Activated CD8-positive, alpha-beta memory T cell treated with anti-CD3 and anti-CD28 coated beads, Interleukin-2, amount 50 U/mL, for 4 hours (primary cell): ENCODE measurements at places on chromosomes 4 and X.

- DNase-seq, result peak; percentile 74
Measured at GRCh38 chrX:1537031-1537715, at the start of gene P2RY8. P2RY8 (minus strand) TSS chrX:1537185; CDS start chrX:1466558, 70,627 bp downstream.

- peak; percentile 12 for DNase-seq
Measured at GRCh38 chr4:20773144-20773997, 73.1 kb downstream of the PACRGL start.

- no peak for DNase-seq
Measured at GRCh38 chr4:88219099-88219498, 60.7 kb upstream of the ABCG2 start.

DNA sequence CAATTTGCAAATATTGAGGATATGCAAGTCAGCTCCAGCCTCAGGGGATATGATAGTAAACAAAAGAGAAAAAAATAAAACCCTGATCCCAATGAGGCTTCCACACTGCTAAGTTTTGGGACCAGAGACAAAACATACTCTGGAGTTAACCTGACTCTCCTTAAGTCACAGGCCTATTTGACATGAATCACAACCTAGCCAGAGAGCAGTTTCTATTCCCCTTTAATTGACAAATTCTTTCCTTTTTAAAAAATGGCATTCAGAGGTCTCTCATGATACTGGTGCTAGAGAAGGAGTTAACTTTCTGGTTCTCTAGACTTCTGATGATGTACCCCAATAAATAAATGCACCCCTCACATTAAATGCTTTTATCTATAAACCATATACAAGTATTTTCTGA lies 8.8 kb downstream of the ACSL1 start:
- no peak for DNase-seq

GRCh38 chr4:15385515-15385914 lies 42.3 kb upstream of the C1QTNF7 start:
- DNase-seq, result no peak

DNA sequence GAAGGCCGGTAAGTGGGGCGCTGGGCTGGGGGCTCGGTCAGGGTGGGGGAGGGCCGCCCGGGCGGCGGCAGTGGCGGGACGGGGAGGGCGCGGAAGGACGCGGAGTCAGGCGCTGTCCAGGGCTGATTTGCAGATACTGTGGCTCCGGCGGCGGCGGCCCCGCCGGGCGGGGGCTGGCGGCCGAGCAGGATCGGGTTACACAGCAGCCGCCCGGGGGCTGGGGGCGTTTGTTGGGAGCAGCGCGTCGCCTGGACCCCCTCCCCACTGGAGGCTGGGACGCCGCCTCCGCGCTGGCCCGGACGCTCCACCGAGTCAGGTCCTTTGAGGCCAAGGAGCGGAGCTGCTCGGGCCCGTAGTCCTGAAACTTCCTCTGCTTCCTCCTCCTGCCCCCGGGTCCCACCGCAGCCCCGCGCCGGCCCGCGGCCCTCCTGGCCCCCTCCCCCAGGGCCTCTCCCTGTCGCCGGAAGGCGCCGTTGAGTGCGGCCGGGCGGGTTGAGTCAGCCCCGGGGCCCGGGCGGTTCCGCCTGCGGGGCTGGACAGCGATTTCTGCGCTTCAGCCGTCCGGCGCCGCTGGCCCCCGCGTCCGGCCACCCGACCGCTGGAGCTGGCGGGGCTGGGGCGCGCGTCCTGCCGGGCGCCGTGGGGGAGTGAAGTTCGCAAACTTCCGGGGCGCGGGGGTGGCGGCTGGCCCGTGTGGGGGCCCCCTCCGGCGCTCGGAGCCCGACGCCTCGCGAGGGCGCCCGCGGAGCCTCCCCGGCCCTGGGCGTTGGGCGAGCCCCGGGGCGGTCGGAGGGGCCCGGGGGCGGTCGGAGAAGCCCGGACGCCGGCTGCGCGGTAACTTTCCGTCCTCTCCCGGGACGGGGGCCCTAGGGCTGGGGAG lies 746 bp downstream of the REST start:
- peak; percentile 74 for DNase-seq

GRCh38 chrX:107711521-107712181 lies 63.9 kb downstream of the TSC22D3 start:
- no peak for DNase-seq

DNA sequence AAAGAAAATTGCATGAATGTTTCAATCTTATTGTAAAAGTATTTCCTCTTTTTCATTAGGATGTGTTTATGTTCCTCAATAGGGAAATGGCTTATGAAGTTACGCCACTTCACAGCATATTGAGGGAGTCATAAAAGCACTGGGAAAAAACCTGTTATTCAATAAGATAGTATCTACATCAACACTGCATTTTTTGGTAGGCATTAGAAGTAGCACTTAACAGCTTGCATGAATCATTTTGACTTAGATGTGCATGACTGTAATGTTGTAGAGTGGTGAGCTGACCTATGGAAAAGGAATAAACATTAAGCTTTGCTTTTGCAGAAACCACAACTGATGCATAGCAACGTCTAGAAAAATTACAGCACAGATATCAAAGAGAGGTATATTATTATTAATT lies 111.2 kb upstream of the GRXCR1 start:
- DNase-seq, result no peak

DNA sequence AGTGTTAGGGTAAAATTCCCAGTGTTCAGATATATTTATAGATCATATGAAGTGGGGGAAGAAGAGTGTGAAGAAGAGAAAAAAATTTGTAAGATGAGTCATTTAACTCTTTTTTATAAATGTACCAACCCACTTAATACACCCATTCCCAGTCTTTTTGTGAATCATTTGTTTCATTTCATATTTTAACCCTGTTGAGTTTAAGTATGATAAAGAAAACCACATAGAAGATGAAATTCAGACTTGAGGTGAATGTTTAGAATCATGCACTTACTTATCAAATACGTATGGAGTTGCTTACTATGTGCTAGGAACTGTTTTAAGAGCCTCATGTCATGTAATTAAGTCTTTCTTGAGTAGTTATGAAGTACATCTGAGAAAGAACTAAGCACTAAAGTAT lies 56.6 kb upstream of the DAPP1 start:
- no peak for DNase-seq

DNA sequence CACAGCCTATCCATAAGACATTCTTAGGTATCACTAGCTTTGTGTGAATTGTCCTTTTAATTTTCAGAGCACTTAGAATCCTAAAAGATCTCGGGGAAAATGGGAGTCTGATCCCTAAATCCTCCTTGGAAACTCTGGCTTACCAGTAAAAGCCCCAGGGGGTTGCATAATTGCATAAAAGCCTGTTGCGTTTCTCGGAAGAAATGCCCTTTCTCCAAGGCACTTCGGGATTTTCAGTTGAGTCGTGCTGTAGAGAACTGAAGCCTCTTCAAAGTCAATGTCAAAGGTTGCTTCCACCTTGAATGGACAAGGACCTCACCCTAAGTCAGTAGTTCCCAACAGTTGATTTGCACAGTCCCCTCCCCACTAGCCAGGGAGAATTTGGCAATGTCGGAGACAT lies 20.8 kb downstream of the FAM184B start:
- DNase-seq, result no peak

GRCh38 chr4:7276515-7276914 lies 84.2 kb downstream of the SORCS2 start:
- no peak for DNase-seq

DNA sequence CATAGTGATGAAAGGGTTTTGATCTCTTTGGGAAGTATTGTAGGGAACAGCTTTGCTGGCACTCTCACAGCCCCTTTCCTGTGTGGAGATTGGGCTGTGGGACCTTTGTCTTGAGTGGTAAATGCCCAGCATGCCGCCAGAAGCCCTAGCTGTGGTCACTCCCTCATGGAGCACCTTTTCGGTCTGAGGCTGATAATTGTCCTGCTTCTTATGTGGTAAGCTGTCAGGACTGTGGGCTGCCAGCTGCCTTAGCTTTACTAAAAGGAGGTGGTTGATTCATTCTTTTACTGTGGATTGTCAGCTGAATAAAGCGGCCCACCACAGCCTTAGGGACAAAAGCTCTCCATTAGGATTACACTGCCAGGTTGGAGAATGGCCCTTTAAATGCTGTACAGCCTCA lies 7.1 kb downstream of the PASD1 start:
- no peak for DNase-seq

DNA sequence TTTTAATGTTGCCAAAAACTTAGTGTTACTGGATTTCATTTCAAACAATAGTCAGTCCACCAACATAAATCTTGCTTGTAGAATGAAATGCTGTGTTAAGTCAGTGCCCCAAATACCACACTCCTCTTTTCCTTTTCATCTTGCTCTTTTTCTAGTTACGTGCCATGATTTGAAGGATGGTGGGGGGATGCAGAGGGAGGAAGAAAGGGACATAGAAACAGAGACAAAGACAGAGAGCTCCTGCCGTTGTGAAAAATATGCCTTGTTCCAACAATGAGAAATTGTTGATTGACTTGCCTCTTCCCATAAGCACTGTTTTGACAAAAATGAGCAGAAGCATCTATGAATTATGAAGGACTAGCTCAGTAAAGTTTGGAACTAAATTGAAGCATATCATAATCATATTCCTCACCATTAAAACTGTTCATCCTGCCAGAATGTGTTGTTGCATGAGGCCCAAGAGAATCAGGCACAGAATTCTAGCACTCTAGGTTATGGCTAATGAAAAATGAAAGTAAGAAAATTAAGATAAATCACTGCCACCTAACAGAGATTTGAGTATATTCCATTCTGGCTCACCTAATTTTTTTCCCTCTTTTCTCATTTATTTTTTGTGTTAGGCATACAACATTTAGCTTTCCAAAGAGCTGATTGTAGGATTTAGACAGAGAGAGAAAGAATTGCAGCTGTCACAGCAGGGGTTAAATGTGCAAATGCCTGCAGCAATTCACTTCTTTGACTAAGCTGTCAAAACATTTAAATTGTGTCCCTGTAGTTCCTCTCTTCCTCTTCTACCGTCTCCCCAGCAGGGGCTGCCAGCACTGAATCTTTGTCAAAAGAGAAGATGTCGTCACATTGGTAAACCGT lies 111.6 kb upstream of the PTPN13 start:
- DNase-seq, result no peak
